Activated CD4-positive, alpha-beta T cell treated with anti-CD3 and anti-CD28 coated beads, Interleukin-2, amount 10 ng/mL, durations not matched to agents 24 days and 14 days (primary cell): ENCODE measurements at places on chromosomes 3 and 15. TPM values are rescaled to one million over a fixed set of nuclear protein-coding genes. Genes with fewer than 3 reads are reported as not detected.

DNA sequence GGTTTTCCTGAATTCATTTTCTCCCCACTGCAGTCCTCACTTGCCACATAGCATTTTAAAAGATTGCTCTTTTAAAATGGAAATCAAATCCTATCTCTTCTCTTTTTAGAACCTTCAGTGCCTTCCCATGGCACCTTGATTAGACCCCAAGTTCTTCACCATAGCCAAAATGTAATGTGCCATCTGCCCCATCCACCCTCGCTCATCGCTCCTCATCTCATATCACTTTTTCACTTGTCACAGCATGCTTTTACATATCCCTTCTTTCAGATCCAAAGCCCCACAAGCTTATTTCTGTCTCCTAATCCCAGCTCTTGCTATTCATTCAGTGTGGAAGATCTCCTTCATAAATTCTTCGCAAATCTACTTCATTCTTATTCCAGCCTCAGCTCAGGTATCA, 161.7 kb downstream of the CD47 start:
- peaks cover 13% of the 10 kb centered on the region for H3K4me1 ChIP-seq
- H3K27me3 ChIP-seq = peaks cover 19% of the 10 kb centered on the region
- no peak overlapping the region for H3K4me3 ChIP-seq
- DNase-seq = peak; percentile 27
- no peak overlapping the region for H3K27ac ChIP-seq

GRCh38 chr3:39423436-39423970, 17.0 kb downstream of the RPSA start:
- H3K27me3 ChIP-seq = peaks cover 3% of the 10 kb centered on the region
- no peaks in the 10 kb centered on the region for H3K36me3 ChIP-seq
- no peaks in the 10 kb centered on the region for H3K4me1 ChIP-seq
- DNase-seq = no peak
- H3K4me3 ChIP-seq = no peak overlapping the region
- H3K27ac ChIP-seq = no peak overlapping the region

DNA sequence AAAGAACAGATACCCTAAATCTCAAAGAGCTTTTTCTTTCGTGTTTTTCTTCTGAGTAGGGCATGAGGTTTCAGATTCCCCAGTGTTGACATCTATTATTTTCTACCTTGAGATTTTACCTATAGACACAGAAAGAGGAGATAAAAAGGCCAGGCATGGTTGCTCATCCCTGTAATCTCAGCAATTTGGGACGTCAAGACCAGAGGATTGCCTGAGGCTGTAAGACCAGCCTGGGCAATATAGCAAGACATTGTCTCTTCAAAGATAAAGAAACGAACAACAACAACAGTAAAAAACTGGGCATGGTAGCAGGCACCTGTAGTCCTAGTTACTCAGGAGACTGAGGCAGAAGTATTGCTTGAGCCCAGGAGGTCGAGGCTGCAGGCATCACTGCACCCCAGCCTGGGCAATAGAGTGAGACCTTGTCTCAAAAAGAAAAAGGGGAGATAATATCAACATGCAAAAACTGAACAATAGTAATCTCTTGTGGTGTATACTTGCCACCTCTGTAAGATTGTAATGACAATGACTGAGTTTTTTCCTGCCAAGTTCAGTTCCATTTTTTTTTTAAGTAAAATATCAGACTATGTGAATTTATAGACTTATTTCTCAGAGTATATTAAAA, 71.3 kb downstream of the MBNL1 start:
- H3K4me3 ChIP-seq = no peak overlapping the region
- H3K36me3 ChIP-seq = peaks cover 55% of the 10 kb centered on the region
- peak overlapping the region; percentile 12 for H3K27ac ChIP-seq
- peaks cover 34% of the 10 kb centered on the region for H3K4me1 ChIP-seq
- H3K27me3 ChIP-seq = no peaks in the 10 kb centered on the region
- no peak for DNase-seq

DNA sequence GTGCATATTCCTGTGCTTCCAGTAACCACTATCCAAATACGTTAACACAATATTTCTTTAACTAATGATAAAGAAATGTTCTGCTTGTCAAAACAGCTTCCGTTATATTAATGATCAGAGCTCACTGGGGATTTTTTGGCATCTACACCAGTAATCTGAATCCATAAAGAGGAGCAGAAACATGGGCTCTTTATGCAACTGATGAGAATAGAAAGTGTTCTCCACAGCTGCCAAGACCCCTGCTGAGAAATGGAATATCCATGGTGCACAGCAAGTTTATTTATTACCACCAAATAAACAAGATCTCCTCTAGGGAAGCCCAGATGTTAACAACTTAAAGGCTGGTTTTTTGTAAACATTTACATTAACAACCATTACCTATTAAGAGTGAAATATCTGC, 54.5 kb downstream of the ALDH1A2 start:
- H3K27ac ChIP-seq = no peak overlapping the region
- no peak for DNase-seq
- H3K27me3 ChIP-seq = peaks cover 29% of the 10 kb centered on the region
- H3K4me1 ChIP-seq = no peaks in the 10 kb centered on the region

- H3K4me1 ChIP-seq = peaks cover 12% of the 10 kb centered on the region
- no peak for DNase-seq
- H3K27me3 ChIP-seq = no peaks in the 10 kb centered on the region
- peaks cover 21% of the 10 kb centered on the region for H3K36me3 ChIP-seq
- H3K27ac ChIP-seq = no peak overlapping the region
Observed at GRCh38 chr3:38006445-38006995, 15.9 kb downstream of the VILL start.

GRCh38 chr15:59321000-59321689, 51.5 kb downstream of the MYO1E start:
- peaks cover 7% of the 10 kb centered on the region for H3K4me1 ChIP-seq
- peaks cover 9% of the 10 kb centered on the region for H3K27me3 ChIP-seq
- no peaks in the 10 kb centered on the region for H3K36me3 ChIP-seq
- H3K27ac ChIP-seq = no peak overlapping the region

DNA sequence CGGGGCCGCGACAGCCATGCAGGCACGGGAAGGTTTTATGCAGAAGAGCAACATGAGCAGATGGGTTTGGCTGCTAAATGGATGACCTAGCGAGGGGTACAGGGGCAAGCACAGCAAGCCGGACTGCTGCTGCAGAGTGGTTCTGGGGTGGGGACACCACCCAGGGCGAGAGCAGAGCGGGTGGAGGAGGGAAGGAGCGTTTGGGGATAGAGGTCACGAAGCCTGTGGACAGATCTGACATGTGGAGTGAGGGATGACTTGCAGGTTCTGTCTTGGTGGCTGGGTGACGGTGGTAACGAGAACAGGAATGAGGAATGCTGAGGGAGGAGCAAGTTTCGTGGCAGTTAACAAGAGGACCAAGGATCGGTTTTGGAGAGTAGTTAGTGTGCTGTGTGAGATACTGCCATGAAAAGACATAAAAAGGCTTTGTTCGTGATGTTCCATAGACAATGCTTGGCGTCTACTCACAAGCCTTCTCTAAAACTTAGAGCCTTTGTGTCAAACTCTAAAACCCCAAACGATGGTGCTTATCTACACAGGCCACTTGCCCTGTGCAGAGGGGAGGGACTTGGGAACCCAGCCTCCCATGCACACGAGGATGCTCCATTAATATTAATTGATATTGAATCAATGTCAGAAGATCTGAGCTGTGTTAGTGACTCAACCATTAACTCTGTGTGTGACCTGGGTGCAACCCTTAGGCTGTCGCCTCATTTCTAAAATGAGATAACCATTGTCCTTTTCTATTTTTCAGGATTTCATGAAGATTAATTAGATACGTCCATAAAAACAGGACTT, 132.7 kb upstream of the SLC2A2 start:
- no peaks in the 10 kb centered on the region for H3K27me3 ChIP-seq
- no peak overlapping the region for H3K4me3 ChIP-seq
- DNase-seq = no peak
- no peaks in the 10 kb centered on the region for H3K4me1 ChIP-seq

DNA sequence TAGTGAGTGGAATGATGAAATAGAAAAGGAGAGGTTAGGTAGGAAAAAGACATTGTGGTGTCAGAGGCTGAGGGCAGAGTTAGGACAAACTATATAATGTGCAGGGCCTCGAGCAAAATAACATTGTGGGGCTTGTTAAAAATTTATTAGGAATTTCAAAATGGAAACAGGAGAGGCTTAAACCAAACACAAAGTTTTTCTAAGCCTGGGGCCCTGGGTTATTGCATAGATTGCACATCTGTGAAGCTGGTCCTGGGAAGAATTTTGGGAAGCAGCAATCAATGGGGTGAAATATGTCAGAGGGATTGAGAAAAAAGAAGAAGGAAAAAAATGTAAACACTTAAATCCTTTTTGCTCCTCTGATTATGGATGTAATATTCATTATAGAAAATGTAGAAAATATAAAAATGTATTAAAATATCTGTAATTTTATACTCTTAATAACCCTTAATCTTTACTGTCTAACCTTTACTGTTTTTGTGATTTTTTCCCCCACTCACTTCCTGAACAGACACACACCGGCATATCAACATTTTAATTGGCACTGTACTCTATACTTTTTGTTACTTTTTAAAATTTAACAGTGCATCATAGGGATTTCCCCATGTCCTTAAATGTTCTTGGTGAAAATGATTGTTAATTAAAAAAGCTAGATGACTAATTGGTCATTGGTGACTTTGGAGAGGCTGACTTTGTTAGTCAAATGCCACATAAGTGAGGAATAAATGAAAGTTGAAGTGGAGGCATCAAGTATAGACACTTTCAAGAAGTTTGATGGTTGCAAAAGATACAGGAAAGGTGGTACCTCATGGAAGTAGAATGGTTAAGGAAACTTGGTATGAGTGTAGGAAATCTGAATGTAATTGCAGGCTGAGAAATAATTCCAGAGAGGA, 183.4 kb downstream of the NFKBIZ start:
- no peak overlapping the region for H3K27ac ChIP-seq
- DNase-seq = no peak
- peaks cover 2% of the 10 kb centered on the region for H3K27me3 ChIP-seq
- no peak overlapping the region for H3K4me3 ChIP-seq

DNA sequence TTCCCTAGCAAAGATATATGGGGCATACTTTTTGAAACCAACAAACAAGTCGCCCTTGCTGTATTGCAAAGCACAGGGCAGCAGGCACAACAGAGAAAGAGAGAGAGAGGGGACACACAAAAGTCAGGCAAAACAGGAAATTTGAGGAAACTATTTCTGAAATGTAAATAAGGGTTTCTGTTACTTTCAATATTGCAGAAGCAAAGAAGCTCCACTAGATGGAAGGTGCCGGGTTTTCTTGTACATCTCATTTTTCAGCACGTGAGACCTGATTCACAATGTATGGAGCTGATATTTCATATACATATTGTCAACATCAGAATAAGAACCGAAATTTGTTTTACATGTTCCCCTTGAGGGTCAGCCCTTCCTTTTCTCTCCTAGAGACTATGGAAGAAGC, 127.4 kb downstream of the FOXP1 start:
- H3K4me3 ChIP-seq = peak overlapping the region; percentile 53
- H3K4me1 ChIP-seq = peaks cover 59% of the 10 kb centered on the region
- peaks cover 2% of the 10 kb centered on the region for H3K36me3 ChIP-seq
- H3K27me3 ChIP-seq = peaks cover 10% of the 10 kb centered on the region
- H3K27ac ChIP-seq = peak overlapping the region; percentile 60
- DNase-seq = peak; percentile 70

GRCh38 chr3:83122774-83123350, 1361.4 kb upstream of the GBE1 start:
- no peak overlapping the region for H3K27ac ChIP-seq
- DNase-seq = no peak
- H3K4me1 ChIP-seq = no peaks in the 10 kb centered on the region
- H3K4me3 ChIP-seq = no peak overlapping the region
- no peaks in the 10 kb centered on the region for H3K27me3 ChIP-seq

The MUC20 gene
- total RNA-seq = 2.9 and 3.7 TPM in 2 replicates

DNA sequence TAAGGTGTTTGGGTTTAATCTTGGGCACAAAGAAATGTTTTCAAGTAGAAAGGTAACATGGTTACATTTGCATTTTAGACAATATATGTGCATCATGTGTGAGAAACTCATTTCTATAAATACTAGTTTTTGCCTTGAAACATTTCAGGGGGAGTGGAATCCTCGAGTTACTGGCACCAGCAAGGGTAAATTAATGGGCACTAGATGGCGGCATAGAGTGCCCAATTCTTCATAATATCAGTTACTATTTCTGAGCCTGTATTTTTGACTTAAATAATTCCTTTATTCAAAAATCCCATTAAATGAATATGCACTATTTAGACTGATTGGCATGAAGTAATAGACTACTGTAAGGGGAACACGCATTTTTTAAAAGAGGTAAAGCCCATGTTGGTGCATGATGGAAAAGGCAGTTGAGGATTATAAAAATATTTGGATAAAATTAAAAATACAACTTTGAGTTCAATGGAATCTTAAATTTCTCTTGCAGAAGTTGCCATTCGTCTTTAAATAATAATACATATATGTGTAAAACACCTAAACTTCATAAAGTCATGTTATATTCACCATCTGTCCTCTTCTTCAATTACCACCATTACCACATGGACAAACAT, 106.3 kb downstream of the ZBTB20 start:
- H3K27me3 ChIP-seq = no peaks in the 10 kb centered on the region
- H3K36me3 ChIP-seq = no peaks in the 10 kb centered on the region
- no peak overlapping the region for H3K27ac ChIP-seq
- no peak overlapping the region for H3K4me3 ChIP-seq
